ENCODE measurements at places on chromosomes 2 and 18.

- no peak for DNase-seq
Observed at GRCh38 chr2:159875083-159875482, 77.1 kb upstream of the CD302 start.

DNA sequence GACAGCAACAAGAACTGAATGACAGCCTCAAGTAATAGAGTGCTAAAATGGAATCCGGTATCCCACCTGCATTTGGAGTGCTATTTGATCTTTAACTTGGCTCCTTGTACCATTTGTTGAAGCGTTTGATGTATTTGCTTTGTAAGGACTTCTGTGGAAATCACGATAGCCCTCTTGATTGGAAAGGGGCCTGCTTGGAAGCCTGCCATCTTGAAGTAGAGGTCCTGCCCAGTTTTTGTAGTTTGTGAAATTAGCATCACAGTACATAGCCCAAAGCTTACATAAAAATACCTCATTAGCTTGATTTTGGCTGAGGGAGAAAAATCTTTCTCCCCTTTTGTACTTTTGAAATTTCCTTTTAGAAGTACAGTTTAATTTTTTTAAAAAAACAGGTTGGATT lies 2.7 kb downstream of the CDCA7 start:
- DNase-seq: no peak

DNA sequence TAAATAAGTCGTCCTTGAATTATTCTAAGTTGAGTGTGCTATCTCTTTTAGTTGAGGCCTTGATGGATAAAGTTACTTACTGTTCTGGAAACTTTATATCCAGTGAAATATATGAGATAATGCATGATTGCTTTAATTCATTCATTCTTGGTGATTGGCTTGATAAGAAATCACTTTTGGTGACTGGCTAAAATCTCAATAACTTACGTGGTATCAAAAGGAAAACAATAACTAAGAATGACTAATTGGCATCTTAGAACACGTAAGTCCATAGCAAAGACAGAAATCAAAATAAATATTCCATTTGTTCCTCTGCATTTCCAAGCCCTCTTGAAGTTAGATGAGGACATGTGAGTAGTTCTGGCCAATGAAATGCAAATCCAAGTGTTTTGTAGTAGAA lies 251.6 kb downstream of the NUP35 start:
- DNase-seq: no peak

DNA sequence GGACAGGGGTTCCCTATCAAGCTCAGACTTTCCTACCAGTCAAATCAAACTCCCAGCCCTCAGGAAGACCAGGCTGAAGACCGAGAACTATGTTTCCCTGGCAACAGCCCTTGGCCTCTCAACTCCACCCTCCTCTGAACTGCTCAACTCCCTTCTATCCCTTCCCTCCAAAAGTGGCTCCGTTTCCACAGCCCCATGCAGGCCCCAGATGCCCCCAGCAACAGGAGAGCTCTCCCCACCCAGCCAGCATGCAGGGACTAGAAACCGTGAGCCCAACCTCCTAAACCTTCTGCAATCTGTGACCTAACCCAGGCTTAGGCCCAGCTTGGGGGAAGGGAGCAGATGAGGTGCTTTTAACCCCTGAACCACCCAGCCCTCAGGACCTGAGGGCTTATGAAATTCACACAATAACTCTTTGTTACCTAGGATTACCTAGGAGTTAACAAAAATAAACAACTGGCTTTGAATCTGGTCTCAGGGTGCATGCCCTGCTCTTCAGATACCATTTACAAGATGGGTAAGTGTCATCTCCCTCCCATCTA lies 87.2 kb downstream of the BCL11A start:
- DNase-seq: no peak

- DNase-seq: no peak
Observed at GRCh38 chr2:133286326-133286922, 281.8 kb downstream of the NCKAP5 start.

DNA sequence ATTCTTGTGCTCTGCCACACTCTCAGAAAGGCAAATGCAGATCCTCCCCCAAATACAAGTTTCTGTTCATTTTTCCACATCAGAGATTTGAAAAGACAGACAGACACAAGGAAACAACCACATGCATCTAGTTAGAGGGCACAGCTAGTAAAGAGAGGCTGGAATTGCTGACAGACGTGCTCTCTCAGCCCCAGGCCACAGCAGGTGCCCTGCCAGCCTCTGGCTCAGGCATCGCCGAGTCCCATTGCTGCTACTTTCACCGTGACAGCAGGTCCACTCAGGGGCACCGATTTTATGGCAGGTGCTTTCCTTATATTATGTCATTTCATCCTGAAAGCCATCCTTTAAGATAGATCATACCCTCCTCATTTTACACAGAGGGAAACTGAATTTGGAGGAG lies 507.5 kb downstream of the EIPR1 start:
- no peak for DNase-seq

- no peak for DNase-seq
Observed at GRCh38 chr2:5057891-5058351, 634.3 kb upstream of the SOX11 start.

GRCh38 chr2:65434592-65435241 lies 2.3 kb upstream of the SPRED2 start:
- DNase-seq: no peak

DNA sequence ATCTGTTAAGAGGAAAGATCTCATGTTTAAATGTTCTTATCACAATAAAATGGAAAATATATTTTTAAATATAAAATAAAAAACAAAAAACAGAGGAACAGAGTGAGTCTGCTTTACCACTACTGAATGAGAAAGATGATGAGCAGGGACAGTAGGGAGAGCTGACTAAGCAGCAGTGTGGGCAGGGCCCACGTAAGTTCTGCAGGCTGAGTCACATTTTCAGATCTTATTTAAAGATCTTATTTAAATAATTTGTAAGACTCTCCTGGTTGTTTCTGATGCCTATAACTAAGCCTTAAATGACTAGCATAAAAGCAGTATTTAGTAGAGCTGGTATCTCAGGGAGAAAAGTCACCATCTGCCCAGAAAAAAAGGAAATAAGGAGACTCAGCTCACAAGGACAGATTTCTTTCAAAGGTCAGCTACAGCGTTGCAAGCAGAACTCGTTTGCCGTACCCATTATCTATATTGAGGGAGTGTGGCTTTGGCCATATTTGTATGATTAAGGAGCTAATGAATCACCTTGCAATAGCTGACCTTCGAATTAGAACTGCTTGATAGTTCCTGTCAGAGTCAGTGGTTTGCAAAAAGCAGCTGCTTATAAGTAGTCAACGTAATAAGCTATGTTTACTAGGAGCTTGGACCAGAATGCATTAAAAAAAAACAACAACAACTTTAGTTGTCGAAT lies 322.1 kb upstream of the CHAC2 start:
- DNase-seq: no peak

GRCh38 chr2:54404270-54404669 lies 51.9 kb upstream of the SPTBN1 start:
- DNase-seq: no peak

- DNase-seq: no peak
Observed at GRCh38 chr2:64023485-64024258, 4.4 kb upstream of the VPS54 start.

- DNase-seq: no peak
Observed at GRCh38 chr2:201733544-201733943, 35.1 kb upstream of the MPP4 start.

DNA sequence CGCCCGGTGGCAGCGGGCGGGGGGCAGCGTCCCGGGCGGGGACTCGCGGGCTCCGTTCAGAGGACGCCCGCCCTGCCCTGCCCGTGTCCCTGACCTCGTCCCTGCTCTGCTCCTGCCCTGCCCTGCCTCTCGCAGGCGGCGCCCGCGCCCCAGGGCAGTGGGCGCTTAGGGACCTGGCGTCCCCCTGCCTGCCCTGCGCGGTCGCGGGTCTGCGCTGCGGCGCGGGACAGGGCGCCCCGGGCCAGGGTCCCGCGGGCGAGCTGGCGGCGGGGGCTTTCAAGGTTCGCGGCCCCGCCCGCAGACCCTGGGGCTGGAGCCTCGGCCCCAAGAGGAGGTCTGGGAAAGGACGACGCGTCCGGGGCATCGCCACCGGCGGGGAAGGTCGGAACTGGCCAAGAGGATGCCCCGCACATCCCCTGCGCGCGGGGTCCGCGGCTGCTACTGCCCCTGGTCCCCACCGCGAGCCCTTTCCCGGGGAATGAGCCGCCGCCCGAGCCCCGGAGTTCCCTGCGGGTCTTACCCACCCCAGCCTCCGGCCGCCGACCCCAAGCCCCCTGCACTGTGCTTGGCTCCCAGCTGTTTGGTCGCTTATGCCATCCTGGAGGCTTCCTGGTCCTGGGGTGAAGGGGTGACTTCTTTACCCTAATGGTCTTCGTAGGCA lies 679 bp downstream of the RNF144A start:
- no peak for DNase-seq

DNA sequence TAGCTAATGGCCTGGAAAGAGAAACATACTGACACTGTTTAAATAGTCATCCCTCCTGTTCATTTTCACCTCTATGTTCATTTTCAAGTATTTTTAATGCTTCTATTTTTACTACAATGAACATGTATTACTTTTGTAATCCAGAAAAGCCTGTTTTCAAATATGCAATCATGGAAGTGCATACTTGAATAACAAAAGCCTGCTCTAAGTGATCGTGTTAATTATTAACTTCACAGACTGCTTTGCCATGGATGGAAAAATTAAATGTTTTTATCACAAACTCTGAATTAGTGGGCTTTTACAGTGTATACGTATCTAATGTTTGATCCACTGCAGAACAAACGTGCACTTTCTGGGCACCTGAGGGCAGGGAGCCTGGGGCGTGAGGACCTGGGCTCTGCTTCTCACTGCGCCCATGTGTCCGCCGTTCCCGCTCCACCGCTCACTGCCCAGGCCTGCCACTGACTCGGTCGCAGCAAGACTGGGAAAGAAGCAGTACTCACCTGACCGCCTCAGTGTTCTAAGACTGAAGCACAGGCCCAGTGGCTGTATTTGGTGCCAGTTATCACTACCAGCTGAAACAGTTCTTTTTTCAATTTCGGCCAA lies 80.6 kb downstream of the UXS1 start:
- DNase-seq: no peak

- no peak for DNase-seq
Observed at GRCh38 chr2:36203366-36203765, 152.2 kb upstream of the CRIM1 start.

GRCh38 chr2:165576409-165577154 lies 107.1 kb downstream of the CSRNP3 start:
- DNase-seq: no peak

DNA sequence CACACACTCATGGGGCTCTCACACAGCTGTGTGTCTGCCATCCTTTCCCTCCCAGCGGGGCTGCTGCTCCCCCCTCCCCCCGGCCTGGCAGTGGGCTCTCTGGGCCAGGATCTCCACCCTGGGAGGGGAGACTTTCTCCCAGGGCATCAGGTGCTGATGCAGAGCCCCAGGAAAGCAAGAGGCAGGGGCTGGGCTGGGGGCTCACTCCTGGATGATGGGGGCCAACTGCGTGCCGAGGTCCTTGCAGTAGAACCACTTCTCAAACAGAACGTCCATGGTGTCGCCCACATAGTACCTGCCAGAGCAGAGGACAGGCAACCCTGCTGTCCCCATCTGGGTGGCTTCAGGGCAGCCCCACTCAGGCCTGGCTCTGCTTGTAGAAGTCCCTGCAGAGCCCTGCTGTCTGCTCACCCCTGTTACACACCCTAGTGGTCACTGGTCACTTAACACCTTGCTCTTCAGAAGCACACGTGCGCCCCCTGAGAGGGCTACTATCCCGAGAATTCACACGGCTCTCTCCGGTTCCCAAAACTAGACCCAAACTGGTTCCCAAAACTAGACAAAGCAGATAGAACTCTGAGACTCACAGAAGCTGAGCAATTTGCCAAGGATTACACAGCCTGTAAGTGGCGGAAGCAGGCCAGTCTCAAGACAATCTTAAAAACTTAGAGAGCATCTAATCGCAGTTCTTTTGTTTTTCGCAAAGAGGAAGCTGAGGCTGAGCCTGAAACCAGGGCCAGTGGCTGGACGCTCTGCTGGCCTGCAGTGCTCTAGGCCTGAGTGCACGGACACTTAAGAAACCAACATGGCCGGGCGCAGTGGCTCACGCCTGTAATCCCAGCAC lies 6.6 kb upstream of the OXER1 start:
- DNase-seq: peak; percentile 15

DNA sequence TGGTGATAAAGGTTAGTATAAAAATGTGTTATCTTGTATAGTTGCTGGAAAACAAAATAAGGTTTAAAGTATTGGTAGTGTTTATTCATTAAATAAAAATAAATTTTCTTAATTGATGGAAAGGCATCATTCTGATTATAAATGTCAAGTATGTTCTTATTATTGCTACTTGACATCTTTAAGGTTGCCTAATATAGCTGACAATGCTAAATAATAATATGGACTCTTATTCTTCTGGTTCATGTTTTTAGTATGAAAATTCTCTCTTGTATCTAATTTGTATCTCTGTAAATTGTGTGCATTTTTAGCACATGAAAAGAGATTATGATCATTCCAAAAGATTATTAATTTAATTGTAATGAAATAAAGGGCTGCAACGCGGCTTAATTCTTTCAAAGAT lies 25.0 kb downstream of the RBM44 start:
- DNase-seq: no peak

DNA sequence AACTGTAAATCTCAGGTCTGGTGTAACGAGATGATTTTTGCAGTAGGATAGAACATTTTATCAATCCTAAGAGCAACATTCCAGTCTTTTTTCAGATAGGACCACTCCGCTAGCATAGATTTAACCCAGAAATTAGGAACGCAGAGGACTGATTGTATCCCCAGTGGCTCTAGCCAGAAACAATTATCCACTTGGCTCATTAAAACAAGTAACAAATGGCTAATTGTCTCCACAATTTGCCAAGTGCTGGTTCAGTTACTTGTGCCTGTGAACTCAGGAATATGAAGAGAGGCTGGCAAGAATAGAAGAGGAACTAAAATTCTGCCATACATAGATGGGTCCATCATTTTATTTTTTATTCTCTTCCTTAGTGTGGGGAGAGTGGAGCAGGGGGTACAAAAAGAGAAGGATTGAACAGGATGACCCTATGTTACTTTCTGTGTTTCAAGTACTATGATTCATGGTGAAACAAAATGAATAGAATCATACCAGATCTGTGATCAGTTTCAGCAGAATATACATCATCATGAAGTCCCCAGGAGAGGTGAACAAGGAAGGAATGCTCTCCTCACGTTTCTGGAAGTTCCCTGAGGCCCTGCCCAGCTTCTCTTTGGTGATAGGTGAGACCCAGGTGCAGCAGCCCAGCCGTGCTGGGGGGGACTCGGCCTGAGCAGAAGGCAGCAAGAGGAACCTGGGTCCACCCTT lies 121.6 kb downstream of the ARL4C start:
- no peak for DNase-seq

GRCh38 chr2:157327200-157327599 lies 1.6 kb upstream of the ERMN start:
- no peak for DNase-seq
